ENCODE measurements at places on chromosomes 5 and 9.

DNA sequence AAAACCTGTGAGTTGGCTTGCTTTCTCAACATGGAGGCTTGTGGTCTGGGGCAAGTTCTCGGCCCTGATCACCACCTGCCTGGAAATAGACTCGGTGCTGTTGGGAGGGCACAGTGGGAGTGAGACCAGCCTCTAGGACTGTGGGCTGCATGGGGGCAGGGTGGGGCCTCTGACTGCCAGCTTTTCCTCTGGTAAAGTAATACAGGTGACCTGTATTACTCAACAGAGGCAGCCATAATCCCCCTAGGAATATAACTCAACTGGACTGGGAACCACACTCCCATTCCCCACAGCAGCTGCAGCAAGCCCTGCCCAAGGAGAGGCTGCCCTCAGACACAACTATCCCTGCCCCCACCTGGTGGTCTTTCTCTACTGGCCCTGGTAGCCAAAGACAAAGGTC, 72.8 kb downstream of the C9orf153 start:
- DNase-seq = no peak

- no peak for DNase-seq
Measured at GRCh38 chr5:27080147-27080546, 41.8 kb upstream of the CDH9 start.

DNA sequence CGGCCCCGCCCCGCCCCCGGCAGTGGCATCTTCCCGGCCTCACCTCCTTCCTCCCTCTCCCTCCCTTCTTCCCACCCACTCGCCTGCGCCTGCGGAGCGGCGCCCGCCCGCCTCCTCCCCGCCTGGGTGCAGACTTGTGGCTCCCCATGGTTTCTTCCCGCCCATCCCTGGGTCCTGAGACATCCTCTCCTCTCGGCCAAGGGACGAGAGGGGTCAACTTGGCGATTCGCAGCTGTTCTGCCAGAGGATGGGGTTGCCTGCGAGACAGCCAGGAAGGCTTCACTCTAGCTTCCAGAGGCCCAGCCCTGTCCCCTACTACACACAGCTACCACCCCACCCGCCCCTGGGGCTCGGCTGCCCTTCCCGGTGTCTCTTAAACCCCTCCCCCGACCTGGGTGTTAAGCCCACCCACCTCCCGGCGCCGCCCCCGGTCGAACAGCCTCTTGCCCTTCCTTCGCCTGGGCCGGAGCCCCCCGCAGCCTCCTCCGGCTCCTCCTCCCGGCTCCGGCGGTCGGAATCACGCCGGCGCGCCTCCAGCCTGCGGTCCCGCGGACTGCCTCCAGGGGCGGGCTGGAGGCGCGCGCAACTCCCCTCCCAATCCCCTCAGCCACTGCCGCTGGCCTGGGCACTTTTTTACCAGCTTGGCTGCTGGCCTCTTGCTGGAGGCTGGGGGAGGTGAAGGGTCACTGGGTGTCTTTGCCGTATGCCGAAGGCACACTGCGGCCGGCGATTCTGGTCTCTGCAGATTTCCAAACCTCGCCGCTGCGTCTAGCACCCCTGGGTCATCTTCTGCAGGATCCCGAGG, 1.9 kb downstream of the JADE2 start:
- peak; percentile 82 for DNase-seq

DNA sequence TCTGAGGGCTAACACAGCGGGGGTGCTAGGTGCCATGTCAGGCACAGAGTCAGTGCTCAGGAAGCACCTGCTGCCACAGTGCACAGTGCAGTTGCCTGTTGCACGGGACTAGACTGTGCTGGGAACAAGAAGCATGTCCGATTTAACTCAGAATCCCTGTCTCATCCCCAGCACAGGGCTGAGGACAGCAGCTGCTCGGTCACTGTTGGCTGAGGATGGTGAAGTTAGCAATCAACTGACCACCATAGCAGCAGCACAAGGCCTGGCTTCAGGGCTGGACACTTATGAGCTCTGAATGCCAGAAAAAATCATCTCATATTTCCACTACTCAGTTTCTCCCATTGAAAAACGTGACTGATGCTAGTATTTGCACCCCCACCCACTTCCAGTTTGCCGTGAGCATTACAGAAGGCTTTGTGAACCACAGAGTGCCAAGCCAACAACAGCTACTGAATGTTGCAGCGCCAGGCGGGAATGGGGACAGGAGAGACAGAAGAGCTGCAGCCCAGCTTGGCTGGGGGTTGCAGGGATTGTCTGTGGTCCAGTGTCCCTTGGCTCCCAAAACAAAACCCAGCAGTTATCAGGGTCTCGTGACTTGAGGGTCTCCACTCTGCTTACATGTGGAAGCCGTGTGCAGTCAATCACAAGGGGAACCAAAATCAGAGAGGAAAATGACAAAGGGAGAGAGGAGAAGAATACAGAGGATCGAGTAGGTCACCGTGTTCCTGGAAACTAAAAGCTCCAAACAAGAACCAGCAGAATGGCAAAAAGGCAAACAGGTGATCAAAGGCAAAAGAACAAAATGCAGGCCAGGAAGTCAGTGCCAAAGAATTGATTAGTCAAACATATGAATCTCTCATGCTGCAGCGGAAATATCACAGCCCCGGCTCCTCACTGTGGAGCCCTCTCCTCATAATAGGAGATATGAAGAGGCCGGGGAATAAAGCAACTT, 155.6 kb downstream of the CRB2 start:
- DNase-seq = no peak

GRCh38 chr9:117470902-117471301, 56.0 kb upstream of the ASTN2 start:
- DNase-seq = no peak

DNA sequence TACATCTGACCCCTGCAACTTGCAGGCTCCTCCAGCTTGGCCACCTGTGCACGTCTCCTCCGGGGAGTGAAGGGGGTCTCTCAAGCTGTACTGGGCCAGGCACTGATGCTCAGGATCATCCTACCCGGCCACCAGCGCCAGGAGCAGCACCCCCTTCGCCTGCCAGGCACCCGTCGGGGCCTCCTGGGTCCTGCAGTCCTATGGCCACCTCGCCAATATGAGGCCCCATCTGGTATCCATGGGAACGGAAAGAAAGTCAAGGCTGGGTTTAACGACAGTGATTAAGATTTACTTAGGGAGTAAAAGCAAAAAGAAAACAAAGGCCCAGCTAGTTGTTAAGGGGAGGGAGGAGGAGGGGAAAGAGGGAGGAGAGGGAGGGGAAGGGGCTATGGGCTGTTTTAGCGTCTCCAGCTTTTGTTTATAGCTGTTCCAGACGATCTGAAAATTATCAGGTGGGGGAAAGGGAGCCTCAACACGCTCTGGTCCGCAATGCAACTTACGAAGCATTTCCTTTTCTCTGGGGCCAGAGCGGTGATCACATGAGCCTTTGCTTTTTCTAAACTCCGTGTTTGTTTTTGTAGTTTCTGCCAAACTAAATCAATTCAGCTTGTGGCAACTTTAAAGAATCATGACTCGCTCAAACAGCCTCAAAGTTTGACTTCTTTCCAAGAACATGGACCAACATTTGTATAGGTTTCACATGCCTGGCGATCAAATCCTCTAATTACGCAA, 132.4 kb downstream of the ROR2 start:
- DNase-seq = no peak

GRCh38 chr5:145558288-145558687, 276.9 kb downstream of the PRELID2 start:
- no peak for DNase-seq

DNA sequence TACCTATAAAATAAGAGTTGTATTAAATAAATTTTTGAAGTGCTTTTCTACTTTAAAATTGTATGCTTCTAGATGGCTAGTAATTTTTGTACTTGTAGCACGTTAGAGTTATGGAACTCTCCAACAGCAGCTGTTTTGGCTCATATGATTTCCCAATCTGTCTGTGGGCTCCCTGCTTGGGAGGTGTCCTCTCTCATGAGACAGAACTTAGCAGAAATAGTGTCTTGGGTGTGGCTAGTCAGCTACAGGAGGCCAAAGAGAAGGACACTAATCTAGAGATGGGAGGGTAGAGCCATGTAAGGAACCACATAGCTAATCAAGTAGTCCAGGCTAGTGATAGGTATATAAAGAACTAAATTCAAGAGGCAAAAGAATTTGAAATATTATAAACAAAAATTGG, 78.4 kb upstream of the DAB2 start:
- peak; percentile 48 for DNase-seq

Measured in hematopoietic multipotent progenitor cell treated with erythropoietin and hydrocortisone succinate and interleukin-3 and kit ligand, for 6 days (in vitro differentiated cells).